Cerebellum (tissue), 4 donors: ENCODE measurements at places on chromosomes 16 and 17.
A peak's percentile ranks its signal among the peaks of the same experiment; 100 is the strongest.

DNA sequence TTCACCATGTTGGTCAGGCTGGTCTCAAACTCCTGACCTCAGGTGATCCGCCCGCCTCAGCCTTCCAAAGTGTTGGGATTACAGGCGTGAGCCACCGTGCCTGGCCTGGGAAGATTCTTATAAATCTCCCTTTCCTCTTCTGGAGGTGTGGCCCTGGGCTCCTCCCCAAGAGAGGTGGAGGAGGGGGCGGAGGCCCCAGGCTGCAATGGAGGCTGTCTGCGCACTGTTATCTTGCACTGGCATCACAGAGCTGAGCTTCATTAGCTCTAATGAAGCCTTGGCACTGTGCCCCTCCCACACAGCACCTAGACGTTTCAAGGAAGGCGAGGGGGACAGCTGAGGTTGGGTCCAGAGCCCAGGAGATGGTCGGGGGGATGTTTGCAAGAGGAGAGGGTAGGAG, 7.5 kb downstream of the ARHGAP23 start:
- no peak for DNase-seq

GRCh38 chr16:46762583-46762982, 14.4 kb upstream of the MYLK3 start:
- DNase-seq = no peak

- DNase-seq = no peak
Observed at GRCh38 chr17:7560172-7561027, 1.3 kb upstream of the SENP3 start.

GRCh38 chr17:27651411-27652345, 20.7 kb downstream of the LGALS9 start:
- DNase-seq = peak; percentile 47

GRCh38 chr16:87828907-87829621, 40.2 kb downstream of the SLC7A5 start:
- DNase-seq = no peak

DNA sequence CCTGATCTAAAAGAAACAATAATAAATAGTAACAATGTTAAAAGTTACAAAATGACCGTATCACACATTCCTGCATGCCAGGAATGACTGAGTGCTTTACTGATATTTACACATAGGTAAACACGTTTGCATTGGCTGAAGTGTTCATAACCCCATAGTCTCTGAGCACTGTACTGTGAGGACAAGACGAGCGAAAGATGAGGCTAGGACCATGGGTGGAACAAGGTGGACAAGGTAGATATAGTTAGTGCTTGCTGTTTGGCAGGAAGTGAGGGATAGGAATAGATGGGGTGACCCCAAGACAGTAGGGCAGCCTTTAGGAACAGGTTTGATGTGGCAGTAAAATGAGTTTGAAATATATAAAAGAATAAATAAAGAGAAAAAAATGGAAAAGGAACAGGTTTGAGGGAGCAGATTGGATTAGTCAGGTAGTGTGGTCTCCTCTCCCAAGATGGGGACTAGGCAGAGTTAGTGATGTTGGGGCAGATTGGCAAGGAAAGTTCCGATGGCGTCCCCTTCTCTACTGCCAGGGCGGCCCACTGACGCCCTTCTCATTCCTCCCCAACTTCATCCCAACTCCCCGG, 452 bp upstream of the E2F4 start:
- DNase-seq = no peak

GRCh38 chr16:54651440-54652195, 279.0 kb upstream of the IRX5 start:
- DNase-seq = no peak

DNA sequence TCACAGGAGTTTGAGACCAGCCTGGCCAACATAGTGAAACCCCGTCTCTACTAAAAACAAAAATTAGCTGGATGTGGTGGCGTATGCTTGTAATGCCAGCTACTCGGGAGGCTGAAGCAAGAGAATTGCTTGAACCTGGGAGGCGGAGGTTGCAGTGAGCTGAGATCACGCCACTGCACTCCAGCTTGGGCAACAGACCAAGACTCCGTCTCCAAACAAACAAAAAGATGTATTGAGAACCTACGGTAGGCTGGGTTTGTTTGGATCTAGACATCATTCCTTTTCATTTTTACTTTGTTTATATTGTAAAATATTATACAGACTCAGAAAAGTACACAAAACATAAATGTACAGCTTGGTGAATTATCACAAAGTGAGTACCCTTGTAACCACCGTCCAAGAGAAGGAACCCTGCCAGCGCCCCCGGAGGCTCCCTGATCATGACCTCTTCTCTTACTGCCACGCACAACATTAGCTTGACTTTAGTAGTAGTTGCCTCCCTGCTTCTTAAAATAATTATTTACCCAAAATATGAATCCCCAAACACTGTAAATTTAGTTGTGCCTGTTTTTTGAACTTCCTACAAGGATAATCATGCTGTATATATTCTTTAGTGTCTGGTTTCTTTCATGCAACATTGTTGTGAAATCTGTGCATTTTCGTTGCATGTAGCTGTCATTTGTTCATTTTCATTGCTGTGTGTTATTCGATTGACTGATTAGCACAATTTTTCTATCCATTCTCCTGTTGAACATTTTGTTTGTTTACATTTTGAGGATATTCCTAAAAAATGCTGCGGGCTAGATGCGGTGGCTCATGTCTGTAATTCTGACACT, 56.5 kb downstream of the KSR1 start:
- no peak for DNase-seq

DNA sequence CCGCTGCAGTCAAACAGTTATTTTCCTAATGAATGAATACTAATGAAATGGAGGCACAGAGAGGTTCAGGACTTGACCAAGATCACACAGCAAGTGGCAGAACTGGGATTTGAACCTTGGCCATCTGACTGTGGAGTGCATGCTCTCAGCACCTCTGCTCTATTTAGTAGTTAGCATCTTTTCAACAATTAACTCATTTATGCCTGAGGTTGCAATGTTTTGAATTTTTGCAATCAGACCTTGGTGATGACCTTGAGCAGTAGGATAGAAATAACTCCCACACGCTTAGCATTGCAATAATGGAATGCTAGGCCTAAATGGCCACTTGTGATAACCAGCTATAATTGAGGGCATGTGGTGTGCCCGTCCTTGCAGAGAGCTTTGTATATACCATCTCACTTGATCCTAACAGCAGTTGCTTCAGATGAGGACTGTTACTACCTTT, 31.0 kb downstream of the NAGPA start:
- no peak for DNase-seq

- DNase-seq = no peak
Observed at GRCh38 chr17:18919963-18920362, 32.0 kb upstream of the SLC5A10 start.
